ENCODE measurements at places on chromosomes 4 and X. TPM values are rescaled to one million over a fixed set of nuclear protein-coding genes. Genes with fewer than 3 reads are reported as not detected.

Gene FRG2
- not detected for total RNA-seq

Gene MAGEA2
- not detected for total RNA-seq

DNA sequence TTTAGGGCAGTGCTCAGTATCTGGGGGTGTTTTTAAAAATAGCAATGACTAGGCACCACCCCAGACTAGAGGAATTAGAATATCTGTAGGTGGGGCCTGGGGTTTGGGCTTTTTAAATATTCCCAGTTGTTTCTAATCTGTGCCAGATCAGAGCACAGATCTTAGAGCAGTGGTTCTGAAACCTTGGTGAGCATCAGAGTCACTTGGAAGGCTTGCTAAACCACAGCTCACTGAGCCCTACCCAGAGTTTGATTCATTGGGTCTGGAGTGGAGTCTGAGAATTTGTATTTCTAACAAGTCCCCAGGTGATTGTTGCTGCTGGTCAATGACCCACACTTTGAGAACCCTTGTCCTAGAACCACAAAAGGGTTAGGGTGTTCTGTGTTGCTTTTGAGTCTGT, 16.7 kb downstream of the HADH start:
- H3K4me1 ChIP-seq: peaks cover 3% of the 10 kb centered on the region
- H3K36me3 ChIP-seq: no peaks in the 10 kb centered on the region
- peak overlapping the region; percentile 51 for H3K4me3 ChIP-seq
- no peak overlapping the region for H3K27ac ChIP-seq
- no peaks in the 10 kb centered on the region for H3K27me3 ChIP-seq
- no peak for DNase-seq

DNA sequence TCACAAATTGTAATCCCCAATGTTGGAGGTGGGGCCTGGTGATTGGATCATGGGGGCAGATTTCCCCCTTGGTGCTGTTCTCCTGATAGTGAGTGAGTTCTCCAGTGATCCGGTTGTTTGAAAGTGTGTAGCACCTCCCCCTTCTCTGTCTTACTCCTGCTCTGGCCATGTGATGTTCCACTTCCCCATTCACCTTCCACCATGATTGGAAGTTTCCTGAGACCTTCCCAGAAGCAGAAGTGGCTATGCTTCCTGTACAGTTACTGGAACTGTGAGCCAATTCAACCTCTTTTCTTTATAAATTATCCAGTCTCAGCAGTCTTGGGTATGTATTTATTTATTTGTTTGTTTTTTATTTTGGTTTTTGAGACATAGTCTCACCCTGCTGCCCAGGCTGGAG, 143.2 kb downstream of the CPE start:
- H3K27me3 ChIP-seq: no peaks in the 10 kb centered on the region
- DNase-seq: no peak
- H3K4me3 ChIP-seq: no peak overlapping the region
- no peak overlapping the region for H3K27ac ChIP-seq

GRCh38 chr4:90189946-90190345, 62.8 kb downstream of the CCSER1 start:
- H3K4me1 ChIP-seq: no peaks in the 10 kb centered on the region
- no peaks in the 10 kb centered on the region for H3K27me3 ChIP-seq
- H3K4me3 ChIP-seq: no peak overlapping the region
- no peaks in the 10 kb centered on the region for H3K36me3 ChIP-seq

DNA sequence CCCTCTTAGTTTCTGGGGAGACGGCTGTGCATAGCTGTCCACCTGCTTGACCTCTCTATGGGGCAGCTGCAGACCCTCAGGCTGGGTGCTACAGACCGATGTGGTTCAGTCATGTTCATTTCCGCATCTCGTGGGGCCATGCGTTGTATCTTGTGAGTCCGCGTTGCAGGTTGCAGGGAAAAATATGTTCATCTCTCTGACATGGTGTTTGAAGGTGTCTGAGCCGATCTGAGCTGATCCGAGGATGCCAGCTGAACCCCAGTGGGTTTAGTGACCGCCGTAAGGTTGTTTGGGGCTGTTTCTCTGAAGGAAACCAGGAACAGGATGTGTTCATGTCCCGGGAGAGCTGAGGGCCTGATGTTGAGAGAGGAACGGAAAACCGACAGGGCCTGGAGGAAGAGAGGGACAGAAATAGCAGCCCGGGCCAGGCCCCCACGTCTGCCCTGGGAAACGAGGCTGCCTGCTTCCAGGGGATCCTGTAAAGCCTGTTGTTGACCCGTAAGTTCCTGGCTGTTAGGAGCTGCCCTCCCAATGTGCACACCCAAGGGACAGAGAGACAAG, 9.8 kb upstream of the P2RY8 start:
- no peaks in the 10 kb centered on the region for H3K36me3 ChIP-seq
- no peak overlapping the region for H3K4me3 ChIP-seq
- H3K27ac ChIP-seq: peak overlapping the region; percentile 79
- H3K27me3 ChIP-seq: no peaks in the 10 kb centered on the region

DNA sequence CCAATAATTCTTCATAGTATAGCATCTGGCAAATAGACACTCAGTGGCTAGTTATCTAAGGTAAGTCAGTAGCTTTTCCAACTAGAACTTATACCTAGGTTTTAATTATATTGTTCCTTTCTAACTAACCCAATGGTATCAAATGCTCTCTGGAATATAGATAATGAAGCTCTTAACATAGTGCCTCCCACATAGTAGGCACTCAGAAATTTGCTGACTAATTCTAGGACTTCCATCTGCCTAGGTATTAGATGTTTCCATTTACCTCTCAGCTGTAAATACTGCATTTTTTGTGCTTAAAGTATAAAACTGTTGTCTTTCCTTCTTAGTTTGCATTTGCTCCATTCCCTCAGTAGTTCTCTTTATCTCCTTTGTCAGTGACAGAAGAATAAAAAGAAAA, 214.3 kb upstream of the SPRY1 start:
- H3K36me3 ChIP-seq: no peaks in the 10 kb centered on the region
- no peaks in the 10 kb centered on the region for H3K27me3 ChIP-seq
- no peak overlapping the region for H3K27ac ChIP-seq
- no peaks in the 10 kb centered on the region for H3K4me1 ChIP-seq

- H3K4me3 ChIP-seq: no peak overlapping the region
- DNase-seq: no peak
- H3K27me3 ChIP-seq: no peaks in the 10 kb centered on the region
- H3K36me3 ChIP-seq: no peaks in the 10 kb centered on the region
These were observed 64.7 kb upstream of the PCDH10 start for GRCh38 chr4:133084421-133084820.
